ENCODE measurements at places on chromosomes 13 and 19. TPM values are rescaled to one million over a fixed set of nuclear protein-coding genes. Genes with fewer than 3 reads are reported as not detected.

Gene LILRA2
- 0.78 TPM for total RNA-seq

DNA sequence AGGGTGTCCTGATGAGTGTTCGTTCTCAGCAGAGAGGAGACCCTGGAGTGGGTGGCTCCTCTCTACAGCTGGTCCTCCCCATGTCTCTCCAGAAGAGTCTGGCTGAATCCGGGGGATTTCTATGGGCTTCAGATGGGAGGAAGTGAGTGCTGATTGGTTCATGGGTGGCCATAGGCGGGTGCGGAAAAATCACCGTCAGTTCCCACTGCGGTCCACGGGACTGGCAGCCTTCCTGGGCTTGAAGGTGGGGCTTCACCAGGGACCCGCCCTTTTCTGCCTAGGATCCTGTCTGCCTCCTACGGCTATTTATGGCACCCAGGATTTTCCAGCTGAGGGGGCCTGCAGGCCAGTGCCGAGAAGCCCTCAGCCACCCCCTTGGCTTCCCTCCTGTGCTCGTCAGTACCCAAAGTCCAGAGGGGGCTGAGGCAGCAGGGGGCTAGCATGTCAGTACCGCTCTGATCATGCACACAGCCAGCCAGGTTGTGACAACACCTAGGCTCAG, 18.4 kb downstream of the CPB2 start:
- DNase-seq: no peak

DNA sequence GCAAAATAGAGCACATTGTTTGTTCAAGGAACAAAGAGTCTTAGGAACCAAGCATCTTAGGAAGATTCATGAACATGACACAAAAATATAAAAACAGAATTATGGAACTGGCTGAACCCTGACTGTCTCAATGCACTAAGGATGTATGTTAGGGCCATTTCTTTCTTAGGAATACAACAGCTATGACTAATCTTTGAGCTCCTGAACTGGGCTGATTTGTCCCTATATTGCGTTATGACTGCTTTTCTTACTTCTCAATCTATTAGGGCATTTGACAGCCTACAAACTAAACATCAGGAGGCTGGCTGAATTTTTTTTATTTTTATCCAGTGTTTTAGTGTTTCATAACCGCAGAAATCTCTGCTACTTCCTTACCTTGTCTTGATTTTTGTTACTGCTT, 211.2 kb downstream of the OXGR1 start:
- DNase-seq: no peak

GRCh38 chr13:28526876-28527275, 31.9 kb upstream of the FLT1 start:
- DNase-seq: no peak

Gene CBARP
- not detected for total RNA-seq

Gene NCLN
- total RNA-seq: 83.8 TPM

Gene CEACAM6
- 140 TPM for total RNA-seq

Gene SHANK1
- 0.54 TPM for total RNA-seq

GRCh38 chr13:50788551-50789210, 54.8 kb downstream of the DLEU7 start:
- DNase-seq: no peak

GRCh38 chr13:113860051-113860664, 3.7 kb downstream of the GAS6 start:
- DNase-seq: no peak

- no peak for DNase-seq
These were observed 1008.0 kb downstream of the PCDH9 start for GRCh38 chr13:66222127-66222526.

Gene CEBPA
- 55.7 TPM for total RNA-seq

- DNase-seq: no peak
These were observed 43.5 kb downstream of the ATP8A2 start for GRCh38 chr13:25415241-25415640.

Gene KIR2DL1
- total RNA-seq: 0.37 TPM

DNA sequence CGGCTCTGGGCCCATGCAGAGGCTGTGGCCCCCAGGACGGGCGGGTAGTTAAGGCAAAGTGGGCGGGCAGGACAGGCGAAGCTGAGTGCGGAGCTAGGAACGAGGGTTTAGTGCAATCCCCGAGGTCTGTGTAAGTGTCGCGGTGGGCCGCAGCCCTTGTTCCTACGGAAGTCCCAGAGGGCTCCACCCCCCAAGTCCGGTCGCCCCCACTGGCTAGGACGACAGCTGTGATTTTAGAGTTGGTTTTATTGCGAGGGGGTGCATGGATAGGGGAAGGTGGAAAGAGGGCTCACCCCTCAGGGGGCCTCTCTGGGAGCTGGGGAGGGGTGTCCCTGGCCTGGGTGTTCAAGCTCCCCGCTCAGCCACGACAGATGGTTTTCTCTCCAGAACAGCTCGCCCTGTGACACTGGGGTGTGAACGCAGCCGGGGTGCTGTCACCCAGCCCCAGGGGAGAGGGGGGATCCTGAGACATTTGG, 21.7 kb downstream of the ZBTB7A start:
- DNase-seq: no peak

Gene TMC4
- total RNA-seq: 46.8 TPM

DNA sequence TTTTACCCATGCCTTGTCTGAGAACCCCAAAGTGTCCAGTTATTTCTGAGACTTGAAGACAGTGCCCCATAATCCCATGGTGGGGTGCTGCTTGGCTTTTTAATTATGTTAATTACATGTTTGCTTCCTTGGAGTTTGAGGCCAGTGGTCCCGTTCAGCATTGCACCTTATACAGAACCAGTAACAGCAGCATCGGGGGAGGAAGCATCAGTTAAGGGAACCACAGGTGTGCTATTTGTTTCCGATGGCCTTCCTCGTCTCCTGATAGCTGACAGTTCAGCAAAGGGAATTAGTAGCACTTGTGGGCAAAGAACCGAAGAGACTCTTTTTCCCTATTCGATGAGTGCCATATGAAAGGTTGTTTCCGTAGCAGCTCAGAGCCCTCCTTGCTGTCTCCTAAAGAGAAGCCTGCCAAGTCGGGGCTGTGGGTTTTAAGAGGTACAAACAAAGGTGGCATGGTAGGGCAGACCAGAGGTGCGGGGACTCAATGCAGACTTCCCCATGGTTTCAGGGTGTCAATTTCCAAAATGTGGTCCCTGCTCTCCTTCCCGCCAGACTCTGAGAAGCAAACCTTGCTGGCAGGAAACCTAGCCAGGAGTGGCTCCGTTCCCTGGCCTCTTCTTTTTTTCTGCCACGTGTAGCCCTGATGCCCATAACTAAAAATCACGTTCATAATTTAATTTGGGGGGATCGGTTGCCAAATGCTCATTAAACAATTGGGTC, 225.2 kb upstream of the TSHZ3 start:
- DNase-seq: no peak

Gene ZNF66
- 18.5 TPM for total RNA-seq

Gene PLA2G4C
- 7.3 TPM for total RNA-seq

DNA sequence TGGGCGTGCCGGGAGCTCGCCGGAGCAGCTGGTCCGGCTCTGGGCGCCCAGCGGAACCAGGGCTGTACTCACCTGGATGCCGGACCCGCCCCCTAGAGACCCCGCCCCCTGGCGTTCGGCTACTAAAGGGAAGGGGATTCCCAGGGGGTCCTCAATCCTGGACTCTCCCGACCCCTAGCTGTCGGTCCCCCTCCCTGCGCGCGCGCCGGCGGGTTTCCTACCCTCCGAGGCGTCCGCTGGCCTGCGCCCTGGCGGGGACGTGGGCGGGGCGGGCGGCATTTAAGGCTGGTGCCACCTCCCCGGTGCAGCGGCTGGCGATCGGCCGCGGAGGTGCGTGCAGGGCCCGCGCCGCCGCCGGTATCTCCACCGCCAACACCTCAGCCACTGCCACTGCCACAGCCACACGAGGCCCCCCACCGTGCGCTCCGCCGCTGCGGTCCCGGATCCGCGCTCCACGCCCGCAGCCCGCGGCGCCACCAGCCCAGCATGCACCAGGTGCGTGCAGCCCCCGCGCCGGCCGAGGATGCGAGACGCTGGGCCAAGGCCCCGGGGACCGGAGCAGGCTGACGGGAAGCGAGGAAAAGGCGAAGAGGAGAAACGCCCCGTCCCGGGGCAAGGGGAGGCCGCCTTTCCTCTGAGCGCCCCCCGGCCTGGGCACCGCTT, at the start of gene ATP12A:
Gene ATP12A (plus strand): TSS at position 151 of the 663 bp plus-strand sequence. CDS start 336 bp downstream, at position 487.
- peak; percentile 41 for DNase-seq

DNA sequence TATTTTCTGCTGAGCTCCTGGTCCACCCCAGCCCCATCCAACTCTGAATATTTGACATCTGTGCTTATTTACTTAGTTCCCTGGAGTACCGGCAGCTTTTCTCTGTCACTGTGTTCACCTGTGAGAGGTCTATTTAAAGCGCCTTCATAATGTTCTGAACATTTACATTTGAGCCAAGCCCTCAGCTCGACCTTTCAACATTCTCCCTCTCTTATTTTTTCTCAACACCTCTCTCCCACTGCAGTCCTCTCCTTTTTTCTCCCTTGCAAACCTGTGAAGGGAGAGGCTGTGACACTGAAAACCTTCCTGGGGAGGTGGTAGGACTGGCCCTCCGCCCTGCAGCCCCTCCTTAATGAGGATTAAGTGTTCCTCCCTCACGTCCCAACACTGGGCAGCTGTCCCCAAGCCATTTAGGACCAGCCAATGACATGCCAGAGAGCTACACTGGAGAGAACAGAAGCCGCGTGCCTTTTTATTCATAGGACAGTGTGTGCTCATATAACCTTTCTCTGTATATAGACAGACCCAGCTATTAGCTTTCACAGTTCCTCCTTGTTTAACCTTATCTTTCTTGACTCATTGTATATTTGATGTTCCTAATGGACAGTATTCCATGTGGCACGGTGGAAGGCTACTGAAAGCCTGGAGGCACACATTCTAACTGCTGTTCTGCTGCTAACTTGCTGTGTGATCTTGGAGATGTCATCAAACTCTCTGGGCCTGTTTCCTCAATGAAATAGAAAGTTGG, 134.8 kb downstream of the NUFIP1 start:
- no peak for DNase-seq

DNA sequence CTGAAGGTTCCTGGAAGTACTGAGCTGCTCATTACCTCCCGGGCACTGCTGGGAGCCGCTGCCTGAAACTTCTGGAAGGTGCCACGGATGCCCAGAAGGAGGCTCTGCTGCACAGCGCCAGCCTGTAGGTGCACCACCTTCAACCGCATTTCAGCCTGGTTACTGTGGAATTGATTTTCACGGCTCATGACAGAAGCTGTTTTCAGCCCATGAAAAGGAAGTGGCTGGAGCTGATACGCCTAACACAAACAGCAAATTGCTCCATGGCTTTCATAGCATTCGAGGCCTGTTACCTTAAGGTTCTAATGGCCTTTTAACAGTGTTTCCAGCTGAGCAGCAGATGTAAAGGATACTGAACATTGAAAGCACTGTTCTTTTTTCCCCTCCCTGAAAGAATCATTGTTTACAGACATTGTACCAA, 22.0 kb downstream of the GPC6 start:
- DNase-seq: peak; percentile 10

DNA sequence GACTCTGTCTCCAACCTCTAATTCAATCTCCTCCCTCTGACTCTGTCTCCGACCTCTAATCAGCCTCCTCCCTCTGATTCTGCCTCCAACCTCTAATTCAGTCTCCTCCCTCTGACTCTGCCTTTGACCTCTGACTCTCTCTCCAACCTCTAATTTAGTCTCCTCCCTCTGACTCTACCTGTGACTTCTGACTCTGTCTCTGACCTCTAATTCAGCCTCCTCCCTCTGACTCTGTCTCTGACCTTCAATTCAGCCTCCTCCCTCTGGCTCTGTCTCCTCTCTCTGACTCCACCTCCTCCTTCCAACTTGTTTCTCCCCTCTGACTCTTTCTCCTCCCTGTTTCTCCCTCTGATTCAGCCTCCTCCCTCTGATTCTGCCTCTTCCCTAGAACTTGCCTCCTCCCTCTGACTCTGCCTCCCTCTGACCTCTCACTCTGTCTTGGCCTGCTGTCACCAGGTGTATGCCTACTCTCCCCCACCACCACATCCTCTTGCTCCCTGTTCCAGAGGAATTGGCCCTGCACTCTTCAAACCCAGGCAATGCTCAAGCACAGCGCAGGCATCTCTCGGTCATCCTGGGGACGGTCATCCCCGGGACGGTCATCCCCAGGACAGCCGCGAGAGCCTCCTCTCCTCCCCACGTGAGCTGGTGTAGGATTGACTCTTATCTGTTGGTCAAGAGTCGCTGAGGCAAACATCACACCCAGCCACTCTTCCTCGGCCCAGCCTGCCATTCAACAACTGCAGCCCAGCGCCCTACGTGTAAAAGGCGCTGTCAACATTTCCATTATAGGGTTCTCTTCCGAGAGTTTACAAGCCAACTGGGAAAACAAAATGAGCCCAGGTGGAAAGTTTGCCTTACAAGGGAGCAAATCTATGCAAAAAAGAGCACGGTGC, 60.2 kb downstream of the ZIC5 start:
- DNase-seq: no peak

Gene CGB3
- total RNA-seq: not detected

Gene ZNF665
- 1.7 TPM for total RNA-seq

- peak; percentile 77 for DNase-seq
These were observed 19.9 kb downstream of the GADD45B start for GRCh38 chr19:2495651-2496316.

Gene SNAPC2
- total RNA-seq: 12.7 TPM

DNA sequence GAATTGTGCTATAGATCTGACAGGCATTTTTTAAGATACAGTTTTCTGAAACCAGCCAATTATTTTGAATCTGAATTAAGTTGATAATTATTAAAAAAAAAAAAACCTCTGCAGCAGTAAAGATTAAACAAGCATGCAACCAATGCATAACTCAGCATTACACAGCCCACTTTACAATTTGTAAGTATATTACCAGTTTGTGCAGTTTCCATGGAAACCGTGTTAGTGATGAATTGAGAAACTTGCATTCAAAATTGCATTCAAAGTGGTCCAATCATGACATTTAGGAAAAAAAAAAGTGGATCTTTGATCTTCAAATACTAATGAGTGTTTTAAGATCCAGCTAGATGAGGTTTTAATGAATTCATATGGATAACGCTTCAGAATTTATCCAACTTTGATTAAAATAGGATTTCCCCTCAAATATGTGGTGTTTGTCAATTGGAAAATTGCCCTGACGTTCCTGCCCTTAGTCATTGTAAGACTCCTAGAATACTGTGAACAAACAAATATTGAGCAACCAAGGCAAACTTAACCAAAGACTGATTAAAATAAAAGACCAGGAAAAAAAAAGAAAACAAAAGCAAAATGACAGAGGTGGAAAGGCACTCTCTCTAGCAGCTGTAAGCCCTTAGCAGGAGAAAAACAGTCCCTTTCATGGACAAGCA, 314.8 kb upstream of the MAB21L1 start:
- no peak for DNase-seq

DNA sequence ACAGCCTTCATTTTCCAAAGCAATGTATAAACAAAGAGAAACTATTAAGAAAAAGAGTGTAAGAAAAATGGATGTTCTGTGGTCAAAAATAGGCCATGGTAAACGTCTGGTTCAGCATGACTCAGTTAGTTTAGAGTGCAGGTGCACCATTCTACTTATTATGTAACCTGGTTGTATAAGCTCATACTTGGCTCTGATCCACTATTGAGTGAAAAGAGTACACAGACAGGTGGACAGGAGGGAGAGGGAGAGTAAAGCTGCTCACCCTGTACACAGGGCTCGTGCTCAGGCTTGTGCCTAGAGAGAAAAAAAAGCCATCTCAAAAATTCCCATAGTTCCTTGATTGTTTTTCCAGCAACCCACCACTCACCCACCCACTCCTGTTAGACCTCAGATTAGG, 85.8 kb upstream of the ZNF91 start:
- DNase-seq: no peak
